ENCODE measurements at places on chromosomes 1 and 21.

GRCh38 chr1:41998250-41998649 lies 79.5 kb upstream of the HIVEP3 start:
- DNase-seq = no peak

GRCh38 chr1:37782491-37782890 lies 11.2 kb upstream of the MANEAL start:
- DNase-seq = no peak

DNA sequence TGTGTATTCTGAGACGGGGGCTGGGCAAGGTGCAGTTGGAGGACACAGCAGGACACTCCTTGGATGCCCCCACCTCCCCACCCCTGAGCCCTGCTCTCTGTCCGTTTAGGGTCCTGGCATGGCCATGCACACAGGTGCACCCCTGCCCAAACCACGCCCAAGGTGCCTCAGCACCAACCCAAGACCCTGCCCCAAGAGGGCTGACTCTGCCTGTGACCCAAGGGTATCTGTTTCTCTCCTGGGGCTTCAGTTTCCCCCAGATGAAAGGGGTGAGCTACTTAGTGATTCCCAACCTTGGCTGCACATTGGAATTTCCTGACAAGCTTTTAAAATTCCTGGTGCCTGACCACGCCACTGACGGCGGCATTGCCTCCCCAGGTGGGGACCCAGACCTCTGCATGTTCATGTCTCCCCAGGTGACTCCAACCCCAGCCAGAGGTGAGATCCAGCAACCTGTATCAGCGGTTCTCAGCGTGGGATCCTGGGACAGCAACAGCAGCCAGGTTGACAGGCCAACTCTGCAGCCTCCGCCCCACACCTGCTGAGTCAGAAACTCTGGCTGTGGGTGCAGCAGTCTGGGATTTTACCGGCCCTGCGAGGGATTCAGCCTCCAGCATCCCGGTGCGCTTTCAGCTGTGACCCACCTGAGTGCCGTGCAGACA lies 483.4 kb downstream of the NPHP4 start:
- DNase-seq = no peak

GRCh38 chr1:3714814-3715213 lies 37.4 kb upstream of the CCDC27 start:
- no peak for DNase-seq

- DNase-seq = no peak
These were observed 100.5 kb downstream of the AK5 start for GRCh38 chr1:77382366-77382765.

DNA sequence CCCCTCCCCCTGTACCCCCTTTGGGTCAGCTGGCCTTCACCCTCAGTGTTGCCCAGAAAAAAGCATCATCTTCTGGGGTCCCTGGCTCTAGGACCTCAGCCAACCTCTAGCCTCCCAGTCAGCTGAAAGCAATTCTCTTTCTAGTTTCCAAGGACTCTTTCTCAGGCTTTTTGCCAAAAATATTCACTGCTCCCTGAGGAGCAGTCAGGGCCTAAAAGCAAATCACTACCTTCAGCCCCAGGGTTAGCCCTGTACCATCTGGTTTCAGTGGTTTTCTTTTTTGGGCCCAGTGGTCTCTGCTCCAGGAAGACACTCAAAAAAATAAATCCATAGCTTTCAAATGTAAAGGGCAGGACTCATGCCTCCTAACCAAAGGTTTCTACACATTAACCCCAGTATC lies 3.1 kb upstream of the LMOD1 start:
- DNase-seq = no peak

DNA sequence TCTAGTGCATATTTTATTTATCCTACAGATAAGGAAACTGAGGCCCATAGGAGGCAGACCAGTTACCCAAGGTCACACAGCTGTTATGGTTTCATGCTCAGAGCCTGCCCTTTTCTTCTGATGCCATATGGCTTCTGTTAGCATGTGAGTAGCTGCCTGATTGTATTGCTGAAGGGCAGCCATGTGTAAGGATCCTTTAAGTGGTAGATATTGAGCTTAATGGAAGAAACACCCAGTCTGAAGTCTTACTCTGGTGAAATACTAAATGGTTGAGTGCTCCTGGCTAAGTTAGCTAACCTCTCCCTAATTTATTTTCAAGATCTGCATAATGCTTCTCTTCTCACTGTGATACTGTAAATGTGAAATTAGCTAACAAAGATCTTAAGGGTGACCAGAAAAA lies 30.9 kb downstream of the ADAMTS5 start:
- DNase-seq = no peak

- DNase-seq = peak; percentile 92
These were observed 2.9 kb downstream of the CASQ1 start for GRCh38 chr1:160193091-160193819.

DNA sequence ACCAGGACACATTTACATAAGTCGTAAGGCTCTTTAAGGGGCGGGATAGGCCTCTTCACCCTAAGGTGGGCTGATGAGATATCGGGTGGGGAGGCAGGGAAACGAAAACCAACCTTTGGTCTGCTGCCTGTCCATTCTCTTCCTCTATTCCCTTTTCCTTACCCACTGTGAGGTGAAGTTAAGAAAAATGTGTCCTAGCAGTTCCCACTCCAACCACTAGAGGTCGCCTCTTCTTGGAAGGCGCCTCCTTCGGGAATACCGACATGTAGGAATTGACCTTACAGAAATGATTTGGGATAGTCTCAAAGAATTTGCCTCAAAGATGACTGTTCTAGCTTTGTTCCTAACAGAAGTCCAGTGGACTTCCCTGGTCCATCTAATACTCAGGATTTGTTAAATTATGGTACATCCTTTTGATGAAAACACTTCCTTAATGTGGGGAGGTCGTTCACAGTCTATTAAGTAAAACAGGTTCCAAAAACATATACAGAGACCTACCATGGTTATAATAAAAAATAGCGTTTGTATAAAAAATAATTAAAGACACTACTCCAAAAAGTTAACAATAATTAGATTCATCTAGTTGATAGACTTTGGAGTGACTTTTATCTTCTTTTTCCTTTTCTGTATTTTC lies 14.1 kb downstream of the AZIN2 start:
- DNase-seq = peak; percentile 73

DNA sequence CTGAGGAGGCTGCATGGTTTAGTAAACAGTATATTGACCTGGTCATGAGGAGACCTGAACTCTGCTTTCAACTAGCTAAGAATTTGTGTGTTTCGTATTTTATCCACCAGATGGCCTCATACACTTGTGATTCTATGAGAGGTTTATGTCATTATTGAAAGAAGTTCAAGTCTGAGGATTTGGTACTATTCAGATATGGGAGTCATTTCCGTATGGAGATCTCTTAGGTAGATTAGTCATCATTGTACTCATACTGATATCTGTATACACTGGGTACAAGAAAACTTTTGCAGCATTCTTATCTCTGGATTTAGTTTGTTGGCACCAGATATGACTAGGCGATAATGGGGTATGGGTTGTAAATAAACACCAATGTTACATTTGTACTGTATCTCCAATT lies 26.6 kb downstream of the ATF6 start:
- no peak for DNase-seq

DNA sequence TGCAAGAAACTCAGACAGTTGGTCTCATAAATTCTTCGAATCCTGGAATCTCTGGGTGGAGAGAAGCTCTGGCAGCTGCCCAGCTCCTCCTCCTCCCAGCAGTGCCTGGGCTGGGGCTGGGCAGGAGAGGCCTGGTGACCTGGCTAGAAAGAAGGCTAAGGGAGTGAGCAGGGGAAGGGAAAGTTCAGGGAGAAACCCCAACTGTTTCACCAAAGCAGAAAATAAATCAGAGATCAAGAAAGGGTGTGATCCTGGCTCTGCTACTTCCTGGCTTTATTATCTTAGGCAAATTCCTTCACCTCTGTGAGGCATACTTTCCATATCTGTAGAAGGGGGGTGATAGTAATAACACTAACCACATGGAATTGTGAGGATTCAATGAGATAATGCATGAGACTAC lies 8.8 kb upstream of the COL16A1 start:
- no peak for DNase-seq

DNA sequence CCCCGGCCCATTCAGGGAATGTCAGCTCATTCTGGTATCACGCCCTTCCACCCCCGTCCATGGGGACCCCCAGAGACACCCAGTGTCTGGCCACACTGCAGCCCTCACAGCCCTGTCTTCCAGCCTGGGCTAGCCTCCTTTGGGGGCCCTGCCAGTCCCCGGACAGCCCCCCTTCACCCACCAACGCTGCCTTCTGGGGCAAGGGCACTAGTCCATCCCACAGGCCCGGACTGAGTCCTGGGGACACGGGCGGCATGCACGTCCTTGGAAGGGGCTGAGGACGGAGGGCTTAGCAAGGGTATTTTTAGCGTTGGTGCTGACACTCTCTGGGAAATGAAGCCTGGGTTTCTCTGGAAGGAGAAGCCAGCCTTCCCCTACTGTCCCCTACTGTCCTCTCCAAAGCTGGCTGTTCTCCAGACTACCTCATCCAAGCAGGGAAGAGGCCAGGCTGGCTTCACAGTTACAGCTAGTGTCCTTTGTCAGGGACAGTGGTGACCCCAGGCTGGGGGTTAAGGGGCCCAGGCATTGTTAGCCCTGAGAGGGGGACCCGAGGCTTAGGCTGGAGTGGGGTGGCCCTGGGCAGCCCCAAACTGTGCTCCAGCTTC lies 39.5 kb downstream of the COQ8A start:
- DNase-seq = no peak

DNA sequence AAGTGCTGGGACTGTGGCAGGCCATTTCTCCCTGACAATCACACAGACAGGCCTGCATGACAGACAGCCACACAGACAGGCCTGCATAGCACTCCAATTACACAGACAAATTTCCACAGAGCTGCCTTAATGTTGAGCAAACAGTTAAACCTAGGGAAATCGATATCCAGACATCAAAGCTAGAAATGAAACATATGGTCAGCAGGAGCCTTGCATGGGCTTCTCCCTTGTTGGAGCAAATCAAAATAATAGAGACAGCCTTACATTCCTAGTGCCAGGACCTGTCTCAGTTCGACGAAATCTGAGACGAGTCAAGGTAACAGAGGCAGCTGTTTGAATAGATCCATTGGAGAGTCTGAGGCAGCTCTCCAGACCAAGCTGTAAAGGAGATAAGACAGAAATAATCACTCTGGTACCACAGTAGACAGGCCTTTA lies 42.4 kb downstream of the OLFML3 start:
- no peak for DNase-seq

GRCh38 chr1:39003794-39004193 lies 12.7 kb downstream of the AKIRIN1 start:
- DNase-seq = no peak

- DNase-seq = no peak
These were observed 4.6 kb upstream of the ZNF678 start for GRCh38 chr1:227558732-227559262.

- no peak for DNase-seq
These were observed 575.5 kb downstream of the PTPRU start for GRCh38 chr1:29811727-29812407.

GRCh38 chr1:163826500-163826899 lies 504.7 kb downstream of the NUF2 start:
- no peak for DNase-seq

DNA sequence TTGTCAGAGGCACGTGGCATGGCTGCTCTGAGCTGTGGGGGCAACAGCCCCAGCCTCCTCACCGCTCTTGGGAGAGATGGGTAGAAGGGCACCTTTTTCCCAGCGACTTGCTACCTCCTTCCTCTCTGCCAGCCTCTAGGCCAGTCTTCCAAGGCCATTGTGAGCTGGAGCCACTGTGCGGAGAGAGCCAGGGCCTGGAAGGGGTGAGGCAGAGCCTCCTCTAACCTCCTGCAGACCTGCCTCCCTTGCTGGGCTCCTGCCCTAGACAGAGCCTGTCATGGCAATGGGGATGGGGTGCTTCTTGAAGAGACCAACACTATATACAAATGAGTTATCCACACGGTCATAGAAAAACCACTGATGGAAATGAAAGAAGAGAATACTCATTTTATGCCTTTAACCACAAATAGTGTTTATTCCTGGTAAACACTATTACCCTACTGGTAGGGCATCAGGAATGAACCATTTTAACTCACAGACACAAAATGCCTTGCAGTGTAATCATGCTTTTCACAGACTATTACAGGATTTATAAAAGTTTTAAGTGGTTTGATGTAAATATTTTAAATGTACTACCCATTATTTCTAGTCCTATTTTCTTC lies 5.0 kb upstream of the IGFN1 start:
- DNase-seq = no peak

- no peak for DNase-seq
These were observed 45.3 kb upstream of the B3GALNT2 start for GRCh38 chr1:235549351-235550139.

DNA sequence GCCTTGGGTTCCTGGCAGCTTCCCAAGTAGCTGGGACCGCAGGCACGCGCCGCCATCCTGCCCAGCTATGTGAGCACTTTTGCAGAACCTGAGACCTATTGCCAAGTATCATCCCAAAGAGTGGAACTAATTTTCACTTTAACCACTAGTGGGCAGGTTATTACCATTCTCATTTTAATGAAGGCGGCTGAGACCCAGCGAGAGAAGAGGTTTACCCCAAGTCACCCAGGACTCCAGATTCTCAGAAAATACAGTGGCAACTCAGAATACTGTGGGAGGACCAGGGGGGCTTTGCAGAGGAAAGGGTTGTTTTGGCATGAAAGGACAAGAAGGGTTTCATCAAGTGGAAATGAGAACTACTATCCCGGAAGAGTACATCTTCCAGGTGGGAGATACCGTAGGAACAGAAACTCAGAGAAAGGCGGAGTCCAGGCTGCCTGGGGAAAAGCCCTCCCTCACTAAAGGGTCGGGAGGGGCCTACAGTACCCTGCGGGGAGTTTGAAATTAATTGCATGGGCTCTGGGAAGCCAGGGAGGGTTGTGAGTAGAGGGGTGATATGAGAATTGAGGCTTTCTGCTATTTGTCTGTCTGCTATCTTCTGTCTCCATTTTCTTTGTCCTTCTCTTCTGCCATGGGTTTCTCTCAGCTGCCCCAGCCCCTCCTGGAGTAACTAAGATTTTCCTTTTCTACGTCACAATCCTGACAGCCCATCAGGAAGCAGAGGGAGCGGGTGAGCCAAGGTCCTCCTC lies 7.2 kb upstream of the SEMA4A start:
- DNase-seq = peak; percentile 48

DNA sequence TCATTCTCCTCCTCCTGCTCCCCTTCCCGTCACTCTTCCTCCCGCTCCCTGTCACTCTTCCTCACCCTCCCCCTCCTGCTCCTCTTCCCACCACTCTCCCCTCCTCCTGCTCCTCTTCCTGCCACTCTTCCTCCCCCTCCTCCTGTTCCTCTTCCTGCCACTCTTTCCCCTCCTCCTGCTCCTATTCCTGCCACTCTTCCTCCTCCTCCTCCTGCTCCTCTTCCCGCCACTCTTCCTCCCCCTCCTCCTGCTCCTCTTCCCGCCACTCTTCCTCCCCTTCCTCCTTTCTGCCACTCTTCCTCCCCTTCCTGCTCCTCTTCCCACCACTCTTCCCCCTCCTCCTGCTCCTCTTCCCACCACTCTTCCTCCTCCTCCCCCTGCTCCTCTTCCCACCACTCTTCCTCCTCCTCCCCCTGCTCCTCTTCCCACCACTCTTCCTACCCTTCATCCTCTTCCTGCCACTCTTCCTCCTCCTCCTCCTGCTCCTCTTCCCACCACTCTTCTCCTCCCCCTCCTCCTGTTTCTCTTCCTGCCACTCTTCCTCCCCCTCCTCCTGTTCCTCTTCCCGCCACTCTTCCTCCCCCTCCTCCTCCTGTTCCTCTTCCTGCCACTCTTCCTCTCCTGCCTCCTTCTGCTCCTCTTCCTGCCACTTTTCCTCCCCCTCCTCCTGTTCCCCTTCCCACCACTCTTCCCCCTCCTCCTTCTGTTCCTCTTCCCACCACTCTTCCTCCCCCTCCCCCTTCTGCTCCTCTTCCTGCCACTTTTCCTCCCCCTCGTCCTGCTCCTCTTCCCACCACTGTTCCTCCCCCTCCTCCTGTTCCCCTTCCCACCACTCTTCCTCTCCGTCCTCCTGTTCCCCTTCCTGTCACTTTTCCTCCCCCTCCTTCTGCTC lies 28.7 kb upstream of the ARTN start:
- no peak for DNase-seq

All from head of caudate nucleus (tissue), 42 donors.